ENCODE measurements at places on chromosomes 5 and 9.

DNA sequence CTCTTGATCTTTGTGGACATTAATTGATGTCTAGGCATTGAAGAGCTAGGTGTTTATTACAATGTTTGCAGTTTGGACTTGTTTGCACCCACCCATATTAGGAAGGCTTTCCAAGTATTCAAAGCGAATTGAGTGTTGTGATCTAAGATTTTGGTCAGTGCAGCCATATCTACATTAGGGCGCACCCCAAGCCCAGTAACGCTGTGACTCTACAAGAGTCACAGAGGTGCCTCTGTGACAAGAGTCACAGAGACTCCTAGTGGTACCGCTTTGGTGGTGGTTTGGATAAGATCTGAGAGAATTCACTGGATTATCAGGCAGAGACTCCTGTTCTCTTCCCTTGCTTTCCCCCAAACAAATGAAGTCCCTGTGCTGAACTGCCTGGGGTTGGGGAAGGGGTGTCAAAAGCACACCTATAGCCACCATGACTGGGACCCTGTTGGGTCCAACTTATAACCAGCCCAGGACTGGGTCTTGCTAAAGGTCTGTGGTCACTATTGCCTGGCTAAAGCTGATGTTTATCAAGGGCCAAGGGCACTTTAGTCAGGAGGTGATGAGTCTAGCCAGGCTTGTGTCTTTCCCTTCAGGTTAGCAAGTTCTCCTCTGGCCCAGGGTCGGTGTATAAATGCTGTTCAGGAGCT, 114.1 kb upstream of the RIOK2 start:
- DNase-seq = no peak

DNA sequence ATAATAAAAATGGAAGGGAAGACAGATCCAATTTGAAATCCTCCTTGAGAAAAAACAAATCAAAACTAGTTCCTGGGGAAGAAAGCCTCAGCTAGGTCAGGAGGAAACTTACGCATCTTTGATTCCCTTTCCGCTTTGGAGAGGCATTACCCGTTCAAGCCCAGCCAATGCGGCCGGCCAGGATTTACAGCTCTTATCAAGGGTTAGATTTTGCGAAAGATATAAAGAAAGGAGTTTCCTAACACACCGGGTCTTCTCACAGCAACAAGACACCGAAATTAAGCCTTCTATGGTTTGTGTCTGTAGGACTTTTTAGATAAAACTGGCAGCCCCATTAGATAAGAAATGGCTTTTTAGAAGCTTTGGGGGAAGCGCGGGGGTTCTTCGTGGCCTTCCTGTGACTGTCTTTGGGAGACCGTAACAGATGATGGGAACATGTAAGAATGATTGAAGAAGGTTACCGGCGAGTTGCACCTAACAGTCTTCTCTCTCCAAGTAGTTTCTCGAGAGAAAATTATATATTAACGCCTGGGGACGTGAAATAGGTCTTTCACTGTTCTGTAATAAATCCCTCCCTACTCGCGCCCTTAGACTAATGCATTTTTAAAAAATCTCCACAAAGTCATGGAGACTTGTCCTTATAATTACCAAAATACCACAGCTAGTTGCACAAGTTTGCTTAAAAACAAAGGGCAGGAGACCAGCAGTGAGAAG, 1.3 kb upstream of the ISL1 start:
- no peak for DNase-seq

DNA sequence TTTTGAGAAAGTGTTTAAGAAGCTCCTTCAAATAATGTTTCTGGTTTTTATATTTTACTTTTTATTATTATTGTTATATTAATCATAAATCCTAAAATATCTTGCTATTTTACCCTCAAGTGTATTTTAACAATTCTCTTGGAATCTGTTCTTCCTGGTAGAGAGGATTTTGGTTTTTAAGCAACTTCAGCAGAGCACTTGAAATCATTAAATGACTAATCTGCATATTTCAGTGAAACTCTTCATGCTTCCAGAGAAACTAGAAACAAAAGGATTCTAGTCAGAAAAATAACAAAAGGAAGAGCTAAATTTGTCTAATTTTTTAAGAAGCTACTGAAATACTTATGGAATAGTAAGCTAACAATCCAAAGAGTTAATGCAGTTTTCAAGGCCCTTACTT, 1057.3 kb downstream of the TLE1 start:
- no peak for DNase-seq

- no peak for DNase-seq
Measured at GRCh38 chr5:142847898-142848790, 78.0 kb downstream of the ARHGAP26 start.

- no peak for DNase-seq
Measured at GRCh38 chr5:172172912-172173563, 15.0 kb downstream of the STK10 start.

GRCh38 chr5:173855162-173855994, 32.8 kb upstream of the CPEB4 start:
- no peak for DNase-seq

DNA sequence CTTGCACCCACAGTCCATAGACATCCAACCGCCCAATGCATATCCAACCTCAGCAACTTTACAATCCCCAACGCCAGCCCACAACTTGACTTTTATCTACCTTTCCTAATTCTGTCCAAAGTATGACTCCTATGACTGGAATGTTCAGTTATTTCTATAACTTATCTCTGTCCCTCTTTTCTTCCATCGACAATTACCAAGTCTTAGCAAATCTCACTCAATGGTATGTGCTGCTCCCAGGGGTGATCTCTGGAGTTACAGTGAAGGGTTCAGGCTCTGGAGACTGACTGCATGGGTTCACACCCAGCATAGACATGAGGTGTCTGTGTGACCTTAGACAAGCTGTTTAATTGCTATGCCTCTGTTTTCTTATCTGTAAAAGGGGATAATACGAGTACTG, 106.9 kb downstream of the SPOCK1 start:
- no peak for DNase-seq
